ENCODE measurements at places on chromosomes 7 and 10.

DNA sequence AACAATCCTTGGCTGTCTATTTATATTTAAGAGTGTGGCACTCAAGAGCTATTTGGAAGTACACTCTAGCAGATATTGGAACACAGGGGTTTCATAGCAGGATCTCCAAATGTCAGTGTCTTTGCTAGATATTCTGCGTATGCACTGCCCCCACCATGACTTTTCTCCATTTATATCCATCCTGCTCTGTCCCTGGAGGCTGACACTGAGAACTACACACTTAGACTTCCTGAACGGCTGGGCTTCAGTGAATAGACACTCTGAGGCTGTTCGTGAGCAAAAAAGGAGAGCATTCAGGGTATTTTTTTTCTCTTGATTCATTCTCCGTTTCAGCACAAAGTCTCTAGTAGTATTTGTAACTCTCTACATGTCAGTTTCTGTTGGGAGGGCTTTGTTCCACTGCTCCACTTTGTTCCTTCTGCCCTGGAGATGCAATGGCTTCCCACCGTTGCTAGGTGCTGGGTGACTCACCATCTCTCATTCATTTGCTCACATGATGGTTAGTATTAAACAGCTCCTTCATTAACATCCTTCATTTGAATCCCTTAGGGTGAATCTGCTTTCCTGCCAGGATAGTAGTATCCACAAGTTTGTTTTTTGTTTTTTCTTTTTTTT lies 155.9 kb upstream of the SLC13A1 start:
- DNase-seq, result peak; percentile 7

- no peak for DNase-seq
These were observed 37.2 kb upstream of the TMEM273 start for GRCh38 chr10:49225218-49225876.

GRCh38 chr10:33321516-33321915 lies 13.0 kb downstream of the NRP1 start:
- no peak for DNase-seq

DNA sequence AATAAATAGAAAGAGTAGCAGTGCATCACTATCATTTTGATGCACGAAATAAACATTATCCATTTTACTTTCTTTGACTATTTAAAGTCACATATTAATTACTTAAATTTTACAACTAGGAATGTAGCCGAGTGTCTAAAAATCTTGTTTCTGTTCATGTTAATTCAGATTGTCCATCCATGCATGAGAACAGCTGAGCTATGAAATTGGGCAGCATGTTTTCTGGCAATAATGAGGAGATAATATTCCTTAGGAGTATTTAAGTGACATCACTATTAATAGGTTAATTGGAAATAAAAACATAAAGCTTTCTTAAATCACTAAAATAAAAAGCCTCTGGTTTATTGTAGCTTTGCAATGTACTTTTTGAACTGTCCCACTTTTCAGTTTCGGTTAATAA lies 293.8 kb downstream of the PHTF2 start:
- no peak for DNase-seq

GRCh38 chr10:43260911-43261577 lies 5.8 kb downstream of the RASGEF1A start:
- no peak for DNase-seq

GRCh38 chr10:34824870-34825269 lies 9.8 kb upstream of the PARD3 start:
- no peak for DNase-seq

DNA sequence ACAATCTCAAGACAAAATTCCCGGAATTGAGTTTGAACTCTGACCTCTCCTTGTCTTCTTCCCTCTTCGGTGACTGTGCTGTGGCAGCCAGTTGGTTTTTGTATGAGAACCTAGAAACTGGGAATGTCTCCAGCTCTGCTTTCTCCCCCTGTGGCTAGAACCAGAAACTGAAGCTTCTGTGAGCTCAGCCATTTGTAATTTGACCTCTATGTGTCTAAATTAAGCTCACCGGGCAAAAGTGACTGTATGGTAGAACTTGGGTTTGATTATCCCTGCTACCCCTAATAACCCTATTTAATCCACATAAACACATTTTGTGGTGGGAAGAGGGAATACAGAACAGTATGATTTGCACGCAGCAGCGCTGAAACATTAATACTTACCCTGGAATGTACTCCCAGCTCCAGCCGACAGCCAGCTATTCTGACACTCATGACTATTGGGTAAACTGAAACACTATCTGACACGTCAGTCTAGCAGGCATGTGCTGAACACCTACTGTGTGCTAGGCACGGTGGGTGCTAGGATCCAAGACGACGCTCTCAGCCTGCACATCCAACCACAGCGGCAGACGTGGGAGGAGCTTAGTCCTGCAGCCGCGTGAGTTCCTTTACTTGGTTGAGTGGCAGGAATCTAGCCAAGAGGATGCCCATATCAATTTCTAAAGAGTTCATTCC lies 324.8 kb downstream of the SFMBT2 start:
- no peak for DNase-seq

DNA sequence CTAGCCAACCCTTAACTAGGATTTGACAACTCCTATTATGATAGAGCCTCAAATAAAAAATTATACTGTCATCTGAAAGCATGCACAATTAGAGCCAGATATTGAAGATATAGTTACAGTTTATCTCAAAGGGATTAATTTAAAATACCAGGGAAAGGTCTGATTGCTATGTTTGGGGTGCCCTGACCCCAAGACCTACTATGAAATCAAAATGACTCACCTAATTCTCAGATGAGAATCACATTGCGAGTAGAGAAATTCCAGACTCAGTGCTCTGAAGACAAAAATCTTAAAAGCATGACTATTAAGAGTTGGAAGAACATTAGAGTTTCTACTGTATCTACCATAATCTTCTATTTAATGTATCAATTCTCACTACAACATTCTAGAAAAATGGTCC lies 297.1 kb downstream of the AHR start:
- no peak for DNase-seq

DNA sequence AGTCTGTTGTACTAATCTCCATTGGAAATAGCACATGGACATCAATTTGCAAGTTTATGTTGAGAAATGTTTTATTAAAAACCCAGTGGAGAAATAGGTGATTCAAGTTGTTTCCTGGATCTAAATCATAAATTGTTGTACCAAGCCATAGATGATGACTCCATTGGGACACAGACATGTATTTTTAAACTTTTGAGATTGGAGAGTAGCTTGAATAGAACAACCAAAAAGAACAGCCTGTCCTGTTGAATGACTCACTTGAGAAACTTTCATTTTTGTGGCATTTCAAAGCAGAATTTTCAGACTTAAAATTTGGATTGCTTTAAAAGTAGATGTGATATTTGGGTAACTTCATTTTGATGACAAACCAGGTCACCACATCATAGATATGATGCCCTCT lies 197.5 kb downstream of the GPAM start:
- DNase-seq, result no peak

- DNase-seq, result no peak
These were observed 180.6 kb upstream of the CHRM2 start for GRCh38 chr7:136687693-136688322.

GRCh38 chr10:121285406-121286196 lies 312.6 kb downstream of the FGFR2 start:
- DNase-seq, result peak; percentile 9
